ENCODE measurements at places on chromosomes 3 and 15.

DNA sequence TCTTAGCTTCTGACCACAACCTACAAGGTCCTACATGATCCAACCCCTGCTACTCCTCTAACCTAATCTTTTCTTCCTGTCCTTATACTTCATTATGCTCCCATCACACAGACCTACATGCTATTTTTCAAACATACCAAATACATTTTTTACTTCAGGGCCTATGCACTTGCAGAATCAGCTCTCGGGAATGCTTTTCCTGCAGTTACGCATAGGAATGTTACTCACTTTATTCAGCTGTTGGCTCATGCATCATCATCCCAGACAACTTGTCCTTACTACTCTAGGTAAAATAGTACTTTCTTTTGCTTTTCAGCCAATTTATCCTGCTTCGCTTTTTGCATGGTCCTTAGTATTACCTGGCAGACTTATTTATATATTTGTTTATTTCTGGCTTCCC, 105.6 kb downstream of the OXSM start:
- DNase-seq, result no peak

- DNase-seq, result peak; percentile 7
Observed at GRCh38 chr15:77030048-77030927, 35.4 kb downstream of the PSTPIP1 start.

GRCh38 chr3:87268646-87269211, 7.7 kb downstream of the POU1F1 start:
- no peak for DNase-seq

DNA sequence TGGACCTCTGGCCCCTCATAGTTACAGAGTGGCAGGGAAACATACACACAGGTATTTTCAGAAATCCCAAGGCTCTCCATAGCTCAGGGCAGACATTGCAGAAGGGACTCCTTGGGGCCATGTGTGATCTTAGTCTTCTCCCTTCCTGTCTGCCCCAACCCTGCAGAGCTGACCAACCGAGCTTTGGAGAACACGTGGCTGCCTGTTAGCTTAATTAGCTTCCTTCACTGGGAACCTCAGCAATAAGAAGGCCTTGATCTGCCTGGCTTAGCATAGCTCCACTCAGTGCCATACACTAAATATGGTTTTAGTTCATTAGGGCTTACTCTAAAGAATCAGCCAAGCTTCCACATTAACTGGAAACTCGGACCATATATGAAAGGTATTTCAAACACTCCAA, 12.3 kb downstream of the LYZL4 start:
- DNase-seq, result no peak

- no peak for DNase-seq
Observed at GRCh38 chr15:82143390-82144385, 97.9 kb upstream of the MEX3B start.

- DNase-seq, result no peak
Observed at GRCh38 chr3:95289295-95289694, 1226.4 kb downstream of the NSUN3 start.

DNA sequence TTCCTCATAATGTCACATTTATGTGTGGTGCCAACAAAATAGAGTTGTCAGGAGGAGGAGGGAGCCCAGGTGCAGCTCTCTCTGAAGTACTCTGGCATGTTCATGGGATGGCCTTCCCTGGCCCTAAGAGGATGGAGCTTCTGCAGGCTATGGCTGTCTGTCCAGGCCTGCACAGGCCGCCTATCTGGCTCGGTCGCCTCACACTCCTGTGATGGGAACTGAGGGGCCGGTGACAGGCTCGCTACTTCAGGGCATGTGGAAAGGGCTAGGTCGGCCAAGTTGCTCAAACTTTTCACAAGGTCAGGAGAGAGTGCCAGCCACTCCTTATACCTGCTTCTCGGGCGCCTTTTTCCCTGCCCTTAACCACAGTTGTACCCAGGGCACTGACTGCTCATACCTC, 51.1 kb downstream of the SOX14 start:
- no peak for DNase-seq

DNA sequence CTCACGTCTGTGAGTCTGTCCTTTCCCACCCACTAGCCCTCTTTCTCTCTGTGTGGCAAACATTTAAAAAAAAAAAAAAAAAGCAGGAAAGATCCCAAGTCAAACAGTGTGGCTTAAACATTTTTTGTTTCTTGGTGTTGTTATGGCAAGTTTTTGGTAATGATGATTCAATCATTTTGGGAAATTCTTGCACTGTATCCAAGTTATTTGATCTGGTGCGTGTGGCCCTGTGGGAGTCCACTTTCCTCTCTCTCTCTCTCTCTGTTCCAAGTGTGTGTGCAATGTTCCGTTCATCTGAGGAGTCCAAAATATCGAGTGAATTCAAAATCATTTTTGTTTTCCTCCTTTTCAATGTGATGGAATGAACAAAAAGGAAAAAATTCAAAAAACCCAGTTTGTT, 97.7 kb downstream of the GAP43 start:
- no peak for DNase-seq

DNA sequence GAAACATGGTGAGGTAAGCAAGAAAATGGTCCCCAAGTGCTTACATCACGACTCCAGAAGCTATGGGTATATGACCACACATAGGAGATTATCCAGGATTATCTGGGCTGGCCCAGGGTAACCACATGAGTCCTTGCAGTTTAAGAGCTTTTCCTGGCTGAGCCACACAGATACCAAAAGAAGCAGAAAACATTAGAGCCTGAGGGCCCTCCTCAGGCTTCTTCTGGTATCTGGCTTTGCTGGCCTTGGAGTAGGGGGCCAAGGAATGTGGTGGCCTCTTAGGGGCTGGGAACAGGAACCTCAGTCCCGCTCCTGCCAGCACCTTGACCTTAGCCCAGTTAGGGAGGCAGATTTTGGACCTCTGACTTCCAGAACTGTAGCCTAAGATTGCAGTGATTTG, 259.1 kb downstream of the KCNMB2 start:
- DNase-seq, result no peak

GRCh38 chr15:92914103-92914499, 14.0 kb downstream of the CHD2 start:
- no peak for DNase-seq

DNA sequence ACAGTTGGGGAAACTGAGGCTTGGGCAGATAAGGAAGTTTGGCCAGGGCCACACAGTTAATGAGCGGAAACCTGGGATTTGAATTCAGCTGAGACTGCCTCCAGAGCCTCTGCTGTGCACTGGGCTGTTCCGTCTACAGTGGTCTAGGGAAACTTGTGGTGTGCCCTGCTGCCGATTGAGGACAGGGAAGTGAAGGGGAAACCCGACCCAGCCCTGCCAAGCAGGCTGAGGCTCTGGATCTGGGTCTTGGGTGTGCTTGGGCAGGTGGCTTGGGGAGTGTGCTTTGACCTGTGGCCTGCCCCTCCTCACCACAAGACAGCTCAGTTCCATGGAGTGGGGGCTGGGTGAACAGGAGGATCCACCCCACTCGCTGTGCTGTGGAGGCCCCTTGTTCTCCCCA, 17.6 kb downstream of the NISCH start:
- no peak for DNase-seq

- DNase-seq, result no peak
Observed at GRCh38 chr3:194750491-194750828, 64.8 kb downstream of the FAM43A start.

DNA sequence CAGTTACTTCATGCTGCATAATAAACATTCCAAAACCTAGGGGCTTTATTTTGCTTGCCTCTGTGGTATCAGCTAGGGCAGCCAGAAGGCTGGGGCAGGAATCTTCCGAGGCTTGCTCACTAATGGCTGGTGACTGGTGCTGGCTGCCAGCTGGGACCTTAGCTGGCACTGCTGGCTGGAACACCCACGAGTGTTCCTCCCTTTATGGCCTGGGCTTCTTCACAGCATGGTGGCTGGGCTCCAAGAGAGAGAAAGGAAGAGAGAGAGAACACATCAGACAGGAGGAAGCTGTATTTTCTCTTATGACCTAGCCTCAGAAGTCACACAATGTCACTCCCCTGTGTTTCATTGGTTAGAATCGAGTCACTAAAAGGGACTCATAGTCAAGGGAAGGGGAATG, 23.9 kb upstream of the CDCP1 start:
- DNase-seq, result no peak

DNA sequence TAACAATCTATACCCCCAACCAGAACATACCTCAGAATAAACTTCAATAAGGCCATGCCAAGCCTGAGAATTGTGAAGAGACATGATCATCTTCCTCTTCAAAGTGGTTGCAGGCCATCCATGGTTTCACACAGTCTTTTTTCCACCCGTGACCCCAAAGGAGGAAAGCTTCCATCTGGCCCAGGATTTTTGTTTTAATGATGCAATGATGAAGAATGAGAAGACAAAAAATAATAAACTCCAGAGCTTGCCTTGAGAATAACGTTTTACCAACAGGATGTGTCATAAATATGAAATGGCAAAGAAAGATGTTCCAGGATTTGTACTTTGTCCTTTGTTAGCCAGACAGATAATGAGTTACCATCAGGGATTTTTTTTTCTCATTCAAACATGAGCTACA, 201.9 kb downstream of the WNT5A start:
- no peak for DNase-seq

- DNase-seq, result no peak
Observed at GRCh38 chr3:42229942-42230688, 35.9 kb downstream of the CCK start.

DNA sequence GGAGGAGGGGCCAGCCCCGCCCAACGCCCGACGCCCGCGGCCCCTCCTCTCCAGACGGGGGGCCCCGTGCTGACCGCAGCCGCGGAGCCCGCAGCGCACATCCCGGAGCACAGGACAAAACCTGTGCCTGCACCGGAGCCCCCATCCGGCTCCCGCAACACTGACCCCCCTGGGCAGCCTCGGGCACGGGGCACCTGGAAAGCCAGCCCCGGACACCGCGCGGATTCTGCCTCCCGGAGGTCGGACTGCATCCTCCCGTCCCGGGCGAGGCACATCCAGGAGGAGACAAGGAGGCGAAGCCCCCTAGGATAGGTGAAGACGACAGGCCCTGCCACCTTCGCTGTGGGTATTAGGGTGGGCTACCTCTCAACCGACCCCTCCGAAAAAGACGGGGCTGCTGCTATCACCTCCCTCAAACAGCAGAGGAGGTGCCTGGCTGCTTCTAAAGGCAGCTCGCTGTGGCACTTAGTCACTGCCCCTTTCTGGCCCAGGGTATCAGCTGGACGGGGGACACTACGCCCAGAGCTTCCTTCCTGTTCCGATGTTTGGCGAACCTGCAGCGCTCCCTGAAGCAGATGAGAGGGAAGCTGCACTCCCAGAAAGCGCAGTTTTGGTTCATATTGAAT, 10.6 kb downstream of the XXYLT1 start:
- no peak for DNase-seq

GRCh38 chr15:99257107-99257750, 5.9 kb downstream of the LRRC28 start:
- DNase-seq, result no peak

DNA sequence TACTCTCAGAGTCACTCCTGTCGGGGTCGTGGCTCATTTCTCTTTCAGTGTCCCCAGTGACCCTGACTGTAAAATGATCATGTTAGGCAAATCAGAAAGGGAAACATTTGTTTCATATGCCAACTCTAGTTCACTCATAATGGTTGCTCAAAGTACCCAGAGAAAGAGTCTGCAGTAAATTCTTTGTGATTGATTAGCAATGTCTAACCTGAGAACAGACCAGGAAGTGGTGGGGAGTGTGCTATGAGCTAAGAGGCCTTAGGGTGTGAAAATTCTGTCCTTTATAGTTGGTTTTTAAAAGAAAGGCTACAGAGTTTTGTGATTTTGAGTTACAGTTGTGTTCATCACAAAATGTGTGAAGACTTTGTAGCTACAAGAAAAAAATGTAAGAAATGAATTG, 108.9 kb downstream of the EDEM1 start:
- no peak for DNase-seq

- no peak for DNase-seq
Observed at GRCh38 chr15:39132070-39132469, 448.8 kb upstream of the THBS1 start.

- DNase-seq, result no peak
Observed at GRCh38 chr3:129014793-129015345, 13.8 kb downstream of the EFCC1 start.

DNA sequence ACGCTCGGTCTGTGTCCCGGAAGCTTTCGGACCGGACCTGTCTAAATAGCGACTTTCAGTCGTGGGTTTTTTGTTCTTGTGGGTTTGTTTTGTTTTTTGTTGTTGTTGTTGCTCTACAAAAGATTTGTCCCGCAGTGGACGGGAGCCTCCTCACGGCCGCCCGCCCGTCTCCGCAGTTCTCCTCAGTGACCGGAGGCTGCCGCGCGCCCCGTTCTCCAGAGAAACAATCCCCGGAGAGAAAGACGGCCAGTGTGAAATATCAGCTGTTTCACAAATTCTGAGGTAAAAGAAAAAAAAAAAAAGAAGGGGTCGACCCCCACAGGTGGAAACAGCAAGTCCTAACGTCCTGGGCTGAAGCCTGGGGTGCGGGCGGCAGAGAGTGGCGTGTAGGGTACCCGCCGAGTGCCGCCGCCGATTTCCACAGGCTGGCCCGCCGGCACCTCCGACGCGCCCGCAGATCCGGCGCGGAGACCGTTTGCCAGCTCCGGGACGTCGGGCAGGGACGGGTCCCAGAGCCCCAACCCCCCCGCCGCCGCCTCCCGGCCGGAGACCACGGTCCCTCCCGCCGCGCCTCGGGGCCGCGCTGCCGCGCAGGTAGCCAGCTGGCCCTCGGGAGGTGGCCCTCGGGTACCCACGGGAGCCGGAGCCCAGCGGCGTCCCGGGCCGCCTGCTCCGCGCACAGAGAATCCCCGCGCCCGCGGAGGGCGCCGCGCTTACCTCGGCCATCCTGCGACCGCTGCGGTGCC, 478 bp downstream of the BNC1 start:
- peak; percentile 5 for DNase-seq

GRCh38 chr3:159662549-159662948, 326.1 kb upstream of the IL12A start:
- DNase-seq, result no peak

GRCh38 chr15:44029940-44030568, 165.0 kb downstream of the FRMD5 start:
- DNase-seq, result no peak

DNA sequence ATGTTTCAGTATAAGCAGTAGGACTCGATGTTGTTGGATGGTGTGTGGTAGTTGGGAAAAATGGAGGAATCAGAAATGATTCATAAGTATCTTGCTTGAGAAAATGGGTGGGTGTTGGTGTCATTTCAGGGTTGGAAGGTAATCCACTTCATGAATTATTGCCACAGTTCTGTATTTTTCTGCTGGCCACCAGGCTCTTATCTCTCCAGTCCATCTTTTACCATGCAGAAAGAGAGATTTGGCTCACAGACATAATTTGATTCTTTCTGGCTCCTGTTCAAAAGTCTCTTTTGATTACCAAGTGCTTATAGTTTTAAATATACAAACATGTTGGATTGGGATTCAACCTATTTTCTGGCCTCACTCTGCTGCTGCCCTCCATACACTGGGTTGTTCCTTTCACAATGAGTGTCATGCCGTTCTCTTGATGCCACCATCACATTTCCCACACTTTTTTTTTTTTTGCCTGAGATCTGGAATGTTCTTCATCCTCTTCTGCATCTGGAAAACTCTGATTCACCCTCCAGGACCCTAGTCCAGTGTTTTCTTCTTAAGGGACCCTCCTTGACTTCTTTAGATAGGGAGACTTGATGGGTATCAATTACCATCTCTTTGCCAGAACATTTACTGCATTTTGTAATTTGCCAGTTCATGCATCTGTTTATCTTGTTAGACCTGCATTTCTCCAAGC, 69.4 kb upstream of the GAP43 start:
- no peak for DNase-seq

- DNase-seq, result no peak
Observed at GRCh38 chr3:4138150-4138785, 164.9 kb upstream of the SETMAR start.

GRCh38 chr15:61467823-61468222, 238.7 kb upstream of the RORA start:
- no peak for DNase-seq

GRCh38 chr3:23865595-23866396, 51.0 kb downstream of the NKIRAS1 start:
- DNase-seq, result no peak

Measured in stimulated activated naive CD8-positive, alpha-beta T cell treated with anti-CD3 and anti-CD28 coated beads, Interleukin-15, amount 100 ng/mL, for 72 hours (primary cell).